Peyer's patch (tissue), 4 donors: ENCODE measurements at places on chromosomes 4 and X.

DNA sequence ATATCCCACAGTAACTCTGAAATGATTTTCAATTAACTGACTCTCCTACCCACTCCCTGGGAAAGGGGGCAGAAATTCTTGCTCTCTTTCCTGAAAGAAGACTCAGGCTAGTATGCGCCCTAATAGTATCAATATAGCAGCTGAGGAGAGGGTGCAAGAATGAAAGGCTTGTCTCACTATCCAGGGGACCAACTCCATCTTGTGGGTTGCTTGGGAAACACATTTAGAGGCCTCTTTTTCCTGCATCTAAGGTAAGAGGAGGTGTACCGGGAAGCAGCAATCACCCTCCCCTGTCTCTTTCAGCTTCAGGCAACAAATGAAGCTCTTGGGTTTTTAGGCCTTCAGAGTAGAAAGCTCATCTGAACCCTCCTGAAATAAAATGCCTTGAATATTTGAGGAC is 11.3 kb downstream of the TMEM255A start:
- DNase-seq = no peak

GRCh38 chrX:23900220-23900797 is 7.4 kb downstream of the APOO start:
- DNase-seq = no peak

- DNase-seq = no peak
Measured at GRCh38 chrX:105302246-105302645, 81.8 kb upstream of the TEX13A start.

DNA sequence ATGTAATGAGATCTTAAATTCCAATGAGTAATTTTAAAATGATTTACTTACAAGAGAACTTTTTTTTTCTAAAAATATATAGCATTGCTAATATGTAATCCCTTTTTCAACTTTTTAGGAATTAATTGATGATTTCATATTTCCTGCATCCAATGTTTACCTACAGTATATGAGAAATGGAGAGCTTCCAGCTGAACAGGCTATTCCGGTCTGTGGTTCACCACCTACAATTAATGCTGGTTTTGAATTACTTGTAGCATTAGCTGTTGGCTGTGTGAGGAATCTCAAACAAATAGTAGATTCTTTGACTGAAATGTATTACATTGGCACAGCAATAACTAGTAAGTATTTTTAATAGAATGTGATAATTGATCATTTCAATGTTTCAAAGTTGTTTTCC is 113.2 kb downstream of the USP9X start:
- DNase-seq = no peak

DNA sequence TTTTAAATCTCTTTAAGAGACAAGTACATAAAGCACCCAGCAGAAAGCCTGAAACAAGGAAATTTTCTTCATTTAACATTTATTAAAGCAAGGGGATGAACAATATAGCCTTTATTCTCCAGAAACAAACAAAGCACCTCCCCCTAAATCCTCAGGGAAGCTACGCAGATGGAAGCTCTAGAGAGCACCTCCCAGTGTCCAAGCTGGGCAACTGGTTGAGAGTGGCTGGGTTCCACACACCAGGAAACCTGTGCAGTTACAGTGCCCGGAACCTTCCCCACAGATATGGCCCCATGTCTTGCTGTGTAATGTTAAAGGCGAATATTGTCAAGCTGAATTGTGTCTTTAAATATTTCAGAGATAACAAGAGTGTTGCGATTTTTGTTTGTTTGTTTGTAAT is 8.9 kb upstream of the TRIML1 start:
- no peak for DNase-seq

DNA sequence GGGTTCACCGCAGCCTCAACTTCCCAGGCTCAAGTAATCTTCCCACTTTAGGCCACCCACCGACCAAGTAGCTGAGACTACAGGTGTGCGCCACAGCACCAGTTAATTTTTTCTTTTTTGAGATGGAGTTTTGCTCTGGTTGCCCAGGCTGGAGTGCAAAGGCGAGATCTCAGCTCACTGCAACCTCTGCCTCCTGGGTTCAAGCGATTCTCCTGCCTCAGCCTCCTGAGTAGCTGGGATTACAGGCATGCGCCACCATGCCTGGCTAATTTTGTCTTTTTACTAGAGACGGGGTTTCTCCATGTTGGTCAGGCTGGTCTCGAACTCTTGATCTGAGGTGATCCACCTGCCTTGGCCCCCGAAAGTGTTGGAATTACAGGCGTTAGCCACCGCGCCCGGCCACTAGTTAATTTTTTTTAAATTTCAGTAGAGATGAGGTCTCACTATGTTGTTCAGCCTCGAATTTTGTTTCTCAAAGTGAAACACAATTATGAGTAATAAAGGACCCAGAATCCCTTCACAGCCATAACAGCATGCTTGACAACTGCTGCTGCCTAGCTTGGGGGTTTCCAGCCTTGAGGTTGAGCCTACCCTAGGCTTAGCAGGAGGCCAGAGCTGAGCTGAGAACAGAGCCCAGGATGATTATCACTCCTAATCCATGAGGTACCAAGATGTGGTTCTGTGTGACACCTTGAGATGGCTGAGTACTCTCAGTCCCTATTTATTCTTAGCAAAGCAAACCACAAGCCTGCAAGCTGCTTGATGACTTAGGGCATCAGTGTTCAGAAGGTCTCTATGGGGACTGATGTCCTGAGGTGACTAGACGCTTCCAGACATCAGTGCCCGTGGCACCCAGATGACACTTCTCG is 41.6 kb upstream of the NKRF start:
- no peak for DNase-seq

- no peak for DNase-seq
Measured at GRCh38 chr4:38683276-38683675, 19.3 kb downstream of the KLF3 start.

GRCh38 chrX:41236629-41237028 is 97.3 kb upstream of the DDX3X start:
- no peak for DNase-seq

DNA sequence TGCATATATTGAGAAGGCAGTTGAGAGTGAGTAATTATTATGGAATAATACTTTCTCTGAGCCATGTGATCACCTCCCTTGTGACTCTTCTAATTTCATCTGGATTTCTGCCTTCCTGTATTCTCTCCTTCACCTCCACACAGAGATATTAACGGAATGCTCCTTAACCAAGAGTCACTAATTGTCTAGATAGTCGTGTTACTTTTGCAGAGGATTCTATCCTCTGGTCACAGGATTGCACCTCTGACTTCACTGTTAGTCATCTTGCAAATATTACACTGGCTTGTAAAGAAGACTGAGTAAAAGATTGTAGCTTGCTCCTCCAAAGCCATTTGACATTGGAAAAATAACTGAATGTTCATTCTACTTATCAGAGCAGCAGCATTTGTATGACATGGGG is 160.9 kb downstream of the SH2D1A start:
- no peak for DNase-seq

DNA sequence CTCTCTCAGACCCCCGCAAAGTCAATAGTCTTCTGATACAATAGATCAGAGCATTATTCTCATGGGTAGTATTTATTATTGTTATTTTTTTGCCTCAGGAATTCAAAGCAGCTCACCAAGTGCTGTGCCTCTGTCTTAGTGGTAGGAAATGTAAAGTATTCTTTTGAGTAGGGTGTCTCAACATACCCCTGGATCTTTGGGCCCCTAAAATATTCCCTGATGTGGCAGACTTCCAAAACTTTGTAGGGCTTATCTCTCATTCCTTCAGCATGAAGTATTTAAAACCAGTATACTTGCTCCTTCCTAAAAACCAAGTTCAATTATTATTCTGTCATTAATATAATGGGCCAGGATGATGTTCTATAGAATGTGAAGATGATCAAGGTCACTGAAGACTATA is 115.3 kb upstream of the ZNF827 start:
- DNase-seq = no peak

DNA sequence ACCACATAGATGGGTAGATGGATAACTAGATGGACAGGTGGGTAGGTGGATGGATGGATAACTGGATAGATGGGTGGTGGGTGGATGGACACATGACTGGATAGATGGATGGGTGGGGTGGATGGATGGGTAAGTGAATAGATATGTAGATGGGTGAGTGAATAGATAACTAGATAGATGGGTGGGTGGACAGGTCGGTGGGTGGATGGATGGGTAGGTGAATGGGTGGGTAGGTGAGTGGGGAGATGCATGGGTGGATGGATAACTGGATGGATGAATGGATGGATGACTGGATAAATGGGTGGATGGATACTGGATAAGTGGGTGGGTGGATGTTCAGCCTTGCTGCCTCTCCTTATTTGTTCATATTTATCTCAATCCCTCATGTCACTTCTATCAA is 52.1 kb upstream of the MTNR1A start:
- no peak for DNase-seq
